ENCODE measurements at places on chromosomes 5 and 9. TPM values are rescaled to one million over a fixed set of nuclear protein-coding genes. Genes with fewer than 3 reads are reported as not detected.

Gene ADAMTSL1
- total RNA-seq: 3.7 TPM

Gene C5orf24
- 24.1 TPM for total RNA-seq

Gene FAT2
- total RNA-seq: 95.1 TPM

Gene PCDHB3
- total RNA-seq: 0.03 TPM

DNA sequence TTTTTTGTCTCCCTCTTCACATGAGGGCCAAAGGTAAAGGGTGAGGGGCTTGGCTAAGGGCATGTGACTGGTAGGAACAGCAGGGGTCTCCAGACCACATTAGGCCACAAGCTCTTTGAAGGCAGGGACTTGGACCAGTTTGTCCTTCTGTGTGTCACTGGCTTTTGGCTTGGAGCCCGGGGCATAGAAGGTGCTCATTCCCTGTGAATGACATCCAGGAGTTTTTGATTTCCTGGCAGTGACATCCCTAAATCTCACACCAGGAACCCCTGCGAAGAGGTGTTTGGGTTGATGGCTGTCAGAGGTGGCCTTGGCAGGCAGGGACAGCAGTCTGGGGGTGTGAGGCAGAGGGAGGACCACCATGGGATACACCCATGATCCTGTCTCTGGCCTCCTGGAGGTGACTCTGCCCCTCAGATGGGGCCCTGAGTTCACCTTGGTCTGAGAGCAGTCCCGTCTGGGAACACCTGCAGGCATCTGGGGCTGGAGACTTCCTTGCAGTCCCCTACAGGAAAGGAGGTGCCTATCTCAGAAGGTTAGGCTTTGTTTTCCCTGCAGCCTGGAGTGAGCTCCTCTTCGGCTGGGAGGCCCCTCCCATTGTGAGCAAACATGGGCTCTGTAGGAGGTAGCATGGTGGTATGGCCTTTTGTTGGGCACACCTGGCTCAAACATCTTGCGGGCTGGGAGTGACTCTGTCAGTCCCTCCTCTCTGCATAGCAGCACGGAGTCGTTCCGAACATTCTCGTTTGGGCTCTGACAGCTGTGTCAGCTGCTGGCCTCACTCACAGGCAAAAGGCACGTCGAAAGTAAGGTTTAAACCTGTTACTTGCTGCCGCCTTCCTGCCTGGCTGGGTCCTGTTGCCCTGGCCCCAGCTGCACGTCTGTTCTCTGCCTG is 38.6 kb upstream of the PITX1 start:
- no peak for DNase-seq

DNA sequence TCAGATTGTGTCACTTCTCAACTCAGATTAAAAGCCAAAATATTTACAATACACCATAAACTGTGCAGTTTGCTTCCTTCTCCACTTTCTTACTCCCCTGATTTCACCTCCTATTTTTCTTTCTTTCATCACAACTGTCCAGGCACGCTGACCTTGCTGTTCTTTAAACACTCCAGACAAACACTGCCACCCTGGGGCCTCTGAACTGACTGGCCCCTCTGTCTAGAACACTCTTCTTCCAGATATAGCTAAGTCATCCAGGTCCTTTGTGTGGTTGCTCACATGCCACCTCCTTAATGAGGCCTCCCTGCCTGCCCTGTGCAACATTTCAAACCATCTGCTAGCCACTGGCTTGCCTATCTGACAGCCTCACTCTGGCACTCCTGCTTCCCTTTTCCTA is 46.6 kb downstream of the ATG10 start:
- DNase-seq: no peak

DNA sequence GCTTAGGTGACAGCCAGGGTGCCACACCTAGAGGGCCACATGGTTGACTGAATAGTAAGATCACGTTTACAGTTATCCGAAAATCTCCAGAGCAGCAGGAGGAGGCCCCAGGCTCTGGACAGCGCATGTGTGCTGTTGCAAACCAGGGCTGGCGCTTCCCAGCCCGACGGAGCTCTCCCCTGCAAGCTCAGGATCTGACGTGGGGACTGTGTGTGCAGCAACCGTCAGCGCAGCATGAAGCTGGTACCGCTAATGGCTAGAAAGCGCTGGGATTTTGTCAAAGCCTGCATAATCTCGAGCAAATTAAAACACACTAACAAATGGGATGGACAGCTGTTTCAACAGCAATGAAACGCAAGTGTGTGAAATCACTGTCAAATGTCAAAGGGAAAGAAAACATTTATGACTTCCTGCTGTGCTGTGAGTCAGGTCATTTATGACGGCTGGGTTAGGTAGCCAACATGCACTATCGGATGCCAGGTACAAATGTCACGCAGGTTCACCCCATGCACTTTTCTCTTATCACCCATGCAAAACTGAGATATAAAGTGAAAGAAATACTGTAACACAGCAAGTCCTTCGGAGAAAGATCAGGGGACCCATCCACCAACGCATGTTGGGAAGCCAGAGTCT is 7.5 kb downstream of the SURF4 start:
- DNase-seq: no peak

GRCh38 chr5:31847354-31847753 is 208.4 kb downstream of the PDZD2 start:
- no peak for DNase-seq

- no peak for DNase-seq
Measured at GRCh38 chr9:92976431-92976830, 29.1 kb downstream of the FGD3 start.

GRCh38 chr5:82624062-82624461 is 345.9 kb upstream of the RPS23 start:
- no peak for DNase-seq

- no peak for DNase-seq
Measured at GRCh38 chr5:113240951-113241726, 193.7 kb downstream of the TSSK1B start.

GRCh38 chr5:87722286-87722685 is 309.6 kb upstream of the CCNH start:
- peak; percentile 17 for DNase-seq
